Stimulated activated CD4-positive, alpha-beta T cell treated with anti-CD3 and anti-CD28 coated beads, Interleukin-1b, Interleukin-23, amount 100 ng/mL, for 4 hours (primary cell): ENCODE measurements at places on chromosomes 6 and 20.

DNA sequence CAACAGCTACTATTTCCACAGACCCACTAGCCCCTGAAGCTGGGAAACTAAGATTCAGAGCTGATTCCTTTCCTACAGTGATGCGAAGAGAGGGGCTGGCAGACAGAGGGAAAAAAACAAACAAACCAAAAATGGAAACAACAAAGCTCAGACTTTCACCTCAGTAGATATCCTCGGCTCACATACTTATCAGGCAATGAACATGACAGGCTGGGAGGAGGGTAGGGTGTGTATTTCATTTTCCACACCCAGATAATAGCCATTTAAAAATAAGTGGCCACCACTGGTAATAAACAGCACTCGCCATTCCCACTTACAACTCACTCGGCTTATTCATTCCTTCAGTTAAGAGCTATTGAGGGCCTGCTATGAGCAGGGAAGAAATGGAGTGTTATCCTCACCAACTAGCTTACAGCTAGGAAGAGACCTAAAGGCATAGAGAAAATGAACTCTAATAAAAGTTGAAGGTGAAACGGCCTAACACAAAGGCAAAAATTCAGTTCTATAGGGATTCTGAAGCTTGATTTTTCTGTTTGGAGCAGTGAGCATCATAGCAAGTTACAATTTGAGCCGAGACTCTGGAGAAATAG is 32.0 kb upstream of the SPTLC3 start:
- DNase-seq: no peak

GRCh38 chr20:50943069-50943468 is 11.8 kb upstream of the ADNP start:
- no peak for DNase-seq

DNA sequence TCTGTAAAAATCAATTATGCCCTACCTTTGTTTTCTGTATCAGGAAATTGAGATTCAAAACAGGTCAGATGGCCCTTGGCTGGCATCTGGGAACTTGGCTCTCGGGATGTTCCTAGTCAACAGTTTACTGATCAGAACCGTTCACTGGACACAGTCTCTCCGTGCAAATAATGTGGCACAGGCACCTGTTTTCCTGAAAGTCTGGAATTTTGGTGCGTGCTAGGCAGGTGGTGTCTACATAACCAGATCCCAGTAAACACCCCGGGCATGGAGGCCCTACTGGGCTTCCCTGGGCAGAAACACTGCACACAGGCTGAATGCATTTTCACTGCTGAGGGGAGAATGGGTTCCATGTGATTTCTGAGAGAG is 7.5 kb downstream of the SNHG17 start:
- no peak for DNase-seq

DNA sequence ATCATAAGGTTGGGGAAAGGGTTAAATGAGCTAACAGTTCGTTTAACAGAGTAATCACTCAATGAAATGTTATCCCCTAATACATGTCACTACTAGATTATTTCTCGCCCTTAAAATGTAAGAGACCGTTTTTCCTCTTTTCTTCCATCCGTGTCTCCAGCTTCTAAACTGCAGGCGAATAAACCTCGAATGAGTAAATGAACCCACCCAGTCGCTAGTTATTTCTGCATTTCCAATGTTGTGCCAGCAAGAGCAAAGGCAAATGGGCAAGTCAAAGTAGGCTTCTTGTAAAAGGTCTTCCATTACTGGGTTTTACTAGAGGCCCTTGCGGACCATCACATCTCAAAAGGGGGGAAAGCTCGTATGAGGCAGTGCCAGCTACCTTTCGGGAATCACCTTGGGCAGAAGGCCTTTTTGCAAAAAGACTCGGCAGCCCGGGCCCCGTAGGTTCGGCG is 400 bp upstream of the SMAP1 start:
- DNase-seq: no peak

GRCh38 chr6:38180586-38180985 is 361.1 kb downstream of the ZFAND3 start:
- no peak for DNase-seq

- no peak for DNase-seq
Measured at GRCh38 chr6:81138236-81138635, 614.2 kb downstream of the TENT5A start.

DNA sequence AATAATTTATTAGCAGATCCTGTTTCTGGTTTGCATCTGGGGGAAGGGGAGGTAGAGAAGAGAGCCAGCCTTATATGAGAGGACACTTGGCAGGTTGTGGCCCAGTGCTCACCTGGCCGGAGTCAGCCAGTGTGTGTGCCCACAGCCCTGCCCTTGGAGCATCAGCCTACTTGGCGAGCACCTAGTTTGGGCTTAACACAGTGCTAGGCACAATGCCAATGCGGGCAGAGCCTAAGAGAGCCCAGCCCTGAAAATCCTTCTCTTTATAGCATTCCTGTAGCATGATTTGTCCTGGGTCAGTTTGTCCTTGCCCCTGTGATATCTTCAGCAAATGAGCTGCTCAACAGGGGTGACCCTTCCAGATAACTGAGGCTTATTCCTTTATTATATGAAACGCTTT is 73.0 kb downstream of the SLX4IP start:
- DNase-seq: no peak

GRCh38 chr6:37636801-37637561 is 60.7 kb downstream of the MDGA1 start:
- DNase-seq: no peak

GRCh38 chr6:125810445-125810844 is 19.7 kb downstream of the NCOA7 start:
- DNase-seq: no peak

GRCh38 chr20:50712771-50713656 is 18.4 kb upstream of the PARD6B start:
- no peak for DNase-seq

DNA sequence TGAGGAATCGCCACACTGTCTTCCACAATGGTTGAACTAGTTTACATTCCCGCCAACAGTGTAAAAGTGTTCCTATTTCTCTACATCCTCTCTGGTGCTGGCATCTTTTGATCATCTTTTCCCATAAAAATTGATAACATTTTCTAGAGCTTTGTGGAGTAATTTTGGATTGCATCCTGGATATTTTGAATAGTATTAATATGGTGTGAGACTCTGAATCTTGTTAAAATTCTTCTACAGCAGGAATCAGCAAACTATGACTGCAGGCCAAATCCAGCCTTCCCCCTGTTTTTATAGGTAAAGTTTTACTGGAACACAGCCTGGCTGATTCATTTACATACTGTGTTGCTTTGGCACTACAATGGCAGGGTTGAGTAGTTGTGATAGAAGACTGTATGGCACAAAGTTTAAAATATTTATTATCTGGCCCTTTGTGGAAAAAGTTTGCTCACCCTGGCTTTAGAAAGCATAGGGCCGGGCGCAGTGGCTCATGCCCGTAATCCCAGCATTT is 15.0 kb upstream of the RNF8 start:
- DNase-seq: no peak

GRCh38 chr6:77492530-77492929 is 29.2 kb upstream of the HTR1B start:
- DNase-seq: no peak

GRCh38 chr20:50373674-50374286 is 136.4 kb upstream of the PTPN1 start:
- DNase-seq: no peak

- no peak for DNase-seq
Measured at GRCh38 chr6:111773501-111774345, 99.5 kb downstream of the FYN start.

GRCh38 chr6:159716247-159717096 is 10.8 kb upstream of the WTAP start:
- DNase-seq: no peak

DNA sequence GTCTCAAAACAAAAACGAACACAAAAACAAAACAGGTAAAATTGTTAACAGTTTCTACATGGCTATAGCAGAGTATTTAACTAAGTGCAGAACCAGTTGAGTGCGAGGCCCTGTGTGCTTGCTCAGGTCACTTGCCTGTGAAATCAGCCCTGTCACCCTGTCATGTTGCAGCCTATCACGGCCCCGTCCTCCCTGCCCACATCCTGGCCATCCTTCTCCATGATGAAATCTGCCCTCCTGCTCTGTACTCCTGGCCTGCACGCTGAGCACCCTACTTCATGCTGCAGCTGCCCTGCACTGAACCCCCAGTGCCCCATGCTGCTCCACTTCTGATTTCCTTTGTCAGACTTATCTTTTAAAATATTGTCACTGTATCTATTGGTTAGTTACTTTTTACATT is 62.4 kb downstream of the DTD1 start:
- no peak for DNase-seq

DNA sequence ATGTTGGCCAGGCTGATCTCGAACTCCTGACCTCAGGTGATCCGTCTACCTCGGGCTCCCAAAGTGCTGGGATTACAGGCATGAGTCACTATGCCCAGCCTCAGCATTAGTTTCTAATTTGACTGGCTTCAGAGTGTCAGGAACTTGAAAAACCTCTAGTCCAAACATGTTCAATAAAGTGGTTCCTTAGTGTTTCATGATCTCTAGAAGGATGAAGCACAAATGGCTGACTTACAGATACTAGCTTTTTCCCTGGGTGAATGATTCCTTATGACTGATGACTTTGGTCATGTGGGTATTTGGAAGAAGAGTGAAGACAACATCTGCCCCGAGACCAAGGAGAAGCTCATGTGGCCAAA is 16.4 kb downstream of the GLYATL3 start:
- DNase-seq: no peak

DNA sequence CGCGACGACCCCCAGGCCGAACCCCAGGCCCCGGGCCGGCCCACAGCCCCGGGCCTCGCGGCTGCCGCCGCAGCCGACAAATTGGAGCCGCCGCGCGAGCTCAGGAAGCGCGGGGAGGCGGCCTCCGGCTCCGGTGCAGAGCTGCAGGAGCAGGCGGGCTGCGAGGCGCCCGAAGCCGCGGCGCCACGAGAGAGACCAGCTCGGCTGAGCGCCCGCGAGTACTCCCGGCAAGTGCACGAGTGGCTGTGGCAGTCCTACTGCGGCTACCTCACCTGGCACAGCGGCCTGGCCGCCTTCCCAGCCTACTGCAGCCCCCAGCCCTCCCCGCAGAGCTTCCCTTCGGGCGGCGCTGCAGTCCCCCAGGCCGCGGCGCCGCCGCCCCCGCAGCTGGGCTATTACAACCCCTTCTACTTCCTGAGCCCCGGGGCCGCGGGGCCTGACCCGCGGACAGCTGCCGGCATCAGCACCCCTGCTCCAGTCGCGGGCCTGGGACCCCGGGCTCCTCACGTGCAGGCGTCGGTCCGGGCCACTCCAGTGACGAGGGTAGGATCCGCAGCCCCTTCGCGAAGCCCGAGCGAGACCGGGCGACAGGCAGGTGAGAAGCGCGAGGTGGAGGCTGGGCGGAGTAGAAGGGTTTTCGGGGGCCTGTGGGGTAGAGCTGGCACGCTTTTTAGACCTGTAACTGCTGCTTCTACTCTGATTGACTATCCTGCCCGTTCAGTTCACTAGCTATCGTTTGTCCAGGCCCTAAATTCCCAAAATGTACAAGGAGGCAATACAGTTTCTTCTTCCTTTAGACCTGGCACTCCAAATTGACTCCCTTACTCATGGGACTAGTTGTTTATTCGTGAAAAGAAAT is 654 bp downstream of the FAM8A1 start:
- DNase-seq: peak; percentile 5

DNA sequence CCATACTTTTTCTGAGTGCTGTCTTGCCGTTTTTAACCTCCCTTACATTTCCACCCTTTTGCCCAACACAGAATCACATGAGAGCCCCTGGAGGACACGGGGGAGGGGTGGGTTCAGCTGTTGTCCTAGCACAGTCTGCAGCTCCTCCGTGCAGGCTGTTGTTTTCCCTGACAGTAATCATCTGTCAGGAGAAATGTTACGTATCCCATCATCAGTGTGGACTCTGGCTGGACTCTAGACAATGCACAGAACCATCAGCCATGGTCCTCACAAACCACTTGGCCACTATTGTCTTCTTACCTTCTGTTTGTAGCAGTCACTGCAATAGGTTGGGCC is 92.1 kb downstream of the RIN2 start:
- DNase-seq: no peak

GRCh38 chr20:38238829-38239228 is 21.7 kb downstream of the KIAA1755 start:
- no peak for DNase-seq

GRCh38 chr6:118377711-118378414 is 170.2 kb upstream of the PLN start:
- DNase-seq: no peak

DNA sequence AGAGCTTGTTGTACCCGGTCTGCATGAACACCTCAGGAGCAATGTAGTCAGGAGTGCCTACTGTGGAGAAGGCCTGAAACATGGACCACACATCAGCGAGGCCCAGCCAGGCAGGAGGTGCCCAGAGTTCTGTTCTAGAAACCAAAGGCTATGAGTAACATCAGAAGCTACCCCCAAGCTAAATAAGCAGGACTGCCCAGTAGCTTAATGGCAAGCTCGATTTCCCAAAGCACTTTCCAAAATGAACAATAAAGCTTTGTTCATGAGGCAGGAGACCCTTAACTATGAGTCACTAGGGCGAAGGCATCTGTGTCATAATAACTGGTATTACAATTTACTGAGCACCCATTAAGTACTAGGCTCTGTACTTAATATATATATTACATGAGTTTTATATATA is 47.4 kb downstream of the STK38 start:
- no peak for DNase-seq

- DNase-seq: no peak
Measured at GRCh38 chr6:162708971-162709370, 18.6 kb downstream of the PRKN start.

DNA sequence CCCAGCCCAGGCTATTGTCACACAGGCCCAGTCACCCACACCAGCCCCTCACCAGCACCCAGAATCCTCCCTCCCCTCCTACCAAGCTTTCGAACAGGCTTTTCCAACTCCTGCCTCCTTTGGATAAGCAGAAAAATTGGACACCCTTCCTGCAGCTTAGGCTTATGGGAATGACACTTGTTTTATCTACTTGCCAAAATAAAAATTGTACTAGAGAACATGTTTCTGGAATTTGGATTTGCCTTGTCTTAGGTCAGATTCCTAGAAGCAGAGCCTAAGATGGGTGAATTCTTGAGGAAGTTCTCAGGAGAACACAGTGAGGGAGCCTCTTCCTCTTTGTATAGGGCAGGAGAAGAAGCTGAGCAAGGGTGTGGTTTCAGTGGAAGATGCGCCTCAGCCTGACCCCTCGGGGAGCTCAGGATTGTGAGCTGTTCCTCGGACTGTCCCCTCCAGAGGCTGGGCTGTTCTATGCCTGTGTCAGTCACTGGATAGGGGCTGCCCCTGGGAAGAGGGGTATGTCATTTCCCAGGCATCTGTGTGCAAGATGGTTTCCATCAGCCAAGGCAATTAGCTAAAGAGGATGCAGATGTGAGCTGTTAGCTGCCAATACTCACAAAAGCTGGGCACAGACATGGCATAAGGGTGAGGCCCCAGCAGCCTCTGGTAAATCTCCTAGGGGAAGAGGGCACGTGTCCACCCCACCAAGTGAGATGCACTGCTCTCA is 33.9 kb downstream of the ITPR3 start:
- DNase-seq: no peak

GRCh38 chr20:41509316-41510200 is 108.6 kb downstream of the CHD6 start:
- DNase-seq: no peak

DNA sequence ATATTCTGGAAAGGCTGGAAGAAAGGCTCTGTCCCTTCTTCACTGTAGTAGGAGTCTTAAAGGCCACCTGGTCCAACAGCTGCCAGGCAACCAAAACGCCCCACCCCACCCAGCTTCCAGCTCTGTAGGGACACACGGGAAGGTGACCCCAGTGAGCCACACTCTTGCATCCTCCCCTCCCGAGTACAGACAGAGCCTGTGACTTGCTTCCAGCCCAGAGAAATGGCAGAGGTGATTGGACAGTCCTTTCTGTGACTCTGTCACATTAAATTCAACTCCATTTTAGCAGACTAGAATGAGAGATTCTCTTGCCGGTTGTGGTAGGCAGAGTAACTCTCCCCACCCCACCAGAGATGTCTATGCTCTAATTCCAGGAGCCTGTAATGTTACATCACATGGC is 226.2 kb upstream of the ARID1B start:
- DNase-seq: no peak
